ENCODE measurements at places on chromosomes 2 and 18. TPM values are rescaled to one million over a fixed set of nuclear protein-coding genes. Genes with fewer than 3 reads are reported as not detected.

The TMEM163 gene
- total RNA-seq: 1.9 TPM

The PDE1A gene
- 0.27 TPM for total RNA-seq

The CFC1 gene
- total RNA-seq: not detected

The GPAT2 gene
- total RNA-seq: 6.5 TPM

The CDK15 gene
- not detected for total RNA-seq

The OTOF gene
- total RNA-seq: under 0.01 TPM

The CCDC148 gene
- total RNA-seq: 0.27 TPM

The DOK6 gene
- not detected for total RNA-seq

Measured in thoracic aorta endothelial cell (primary cell).